Right renal cortex interstitium (tissue), 3 donors: ENCODE measurements at places on chromosomes 11 and 22. TPM values are rescaled to one million over a fixed set of nuclear protein-coding genes. Genes with fewer than 3 reads are reported as not detected.

- no peak for DNase-seq
Measured at GRCh38 chr11:114083391-114084252, 24.1 kb downstream of the ZBTB16 start.

GRCh38 chr11:78050964-78051831 lies 12.5 kb upstream of the THRSP start:
- DNase-seq, result no peak

- DNase-seq, result no peak
Measured at GRCh38 chr11:72507050-72507449, 72.7 kb upstream of the CLPB start.

DNA sequence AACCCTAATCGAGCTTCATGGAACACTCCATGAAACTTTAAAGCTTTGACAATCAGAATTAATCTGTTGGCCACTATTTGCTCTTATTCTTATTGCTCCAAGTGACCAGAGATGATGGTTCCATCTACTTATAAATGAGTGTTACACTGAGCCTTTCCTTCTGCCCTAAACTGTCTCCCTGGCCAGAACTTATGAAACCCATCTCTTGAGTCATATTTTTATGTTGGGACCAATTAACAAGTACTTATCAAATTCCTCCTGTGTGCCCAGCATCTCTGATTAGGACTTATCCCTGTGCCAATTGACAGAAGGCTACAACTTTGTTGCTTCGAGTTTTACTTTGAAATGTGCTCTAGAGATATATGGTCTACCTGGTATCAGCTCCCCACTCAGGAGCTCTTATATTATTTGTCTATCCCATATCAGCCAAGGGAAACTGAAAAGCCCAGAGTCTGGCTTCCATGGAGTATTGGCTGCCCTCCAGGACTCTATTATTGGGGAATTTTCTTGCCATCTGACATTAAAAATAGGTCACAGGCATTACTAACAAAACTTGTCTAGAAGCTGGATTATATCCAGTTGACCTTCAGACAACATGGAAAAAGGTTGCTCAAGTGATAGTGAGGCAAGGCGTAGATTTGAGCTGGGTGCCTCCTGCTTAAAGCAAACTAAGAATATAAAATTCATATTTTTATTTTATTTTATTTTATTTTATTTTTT lies 8.8 kb downstream of the KREMEN1 start:
- no peak for DNase-seq

GRCh38 chr22:35175392-35175791 lies 81.9 kb upstream of the HMGXB4 start:
- DNase-seq, result no peak

- no peak for DNase-seq
Measured at GRCh38 chr11:7775689-7776088, 21.1 kb downstream of the OR5P2 start.

DNA sequence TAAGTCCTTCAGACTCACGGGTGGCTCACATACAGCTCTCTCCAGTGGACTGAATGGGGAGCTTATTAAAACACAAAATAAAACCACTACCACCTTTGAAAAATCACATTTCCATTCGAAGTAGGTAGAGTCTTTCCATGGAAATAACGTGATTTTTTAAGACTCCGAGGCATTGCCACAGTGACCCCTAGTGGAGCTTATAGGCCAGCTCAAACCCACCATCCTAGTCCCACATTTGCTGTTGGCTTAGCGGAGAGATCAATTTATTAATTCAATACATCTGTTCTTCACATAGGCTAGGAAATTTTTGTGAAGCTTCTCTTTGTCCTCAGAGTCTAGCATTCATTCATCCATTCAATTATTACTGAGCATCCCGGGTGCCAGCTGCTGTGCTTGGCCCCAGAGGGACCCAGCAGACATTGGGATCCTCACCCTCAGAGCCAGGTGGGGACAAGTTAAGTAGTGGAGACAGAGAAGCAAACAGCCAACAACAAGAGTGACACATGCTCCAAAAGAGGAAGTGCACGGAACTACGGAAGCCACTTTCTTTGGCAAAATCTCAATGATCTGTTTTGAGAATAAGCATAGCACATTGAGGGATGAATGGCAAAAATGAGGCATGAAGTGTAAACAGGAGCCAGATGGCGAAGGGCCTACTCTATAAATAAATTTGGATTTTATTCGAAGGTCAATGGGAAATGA lies 10.2 kb upstream of the P4HA3 start:
- no peak for DNase-seq

- DNase-seq, result no peak
Measured at GRCh38 chr11:60370252-60370810, 8.0 kb upstream of the MS4A7 start.

DNA sequence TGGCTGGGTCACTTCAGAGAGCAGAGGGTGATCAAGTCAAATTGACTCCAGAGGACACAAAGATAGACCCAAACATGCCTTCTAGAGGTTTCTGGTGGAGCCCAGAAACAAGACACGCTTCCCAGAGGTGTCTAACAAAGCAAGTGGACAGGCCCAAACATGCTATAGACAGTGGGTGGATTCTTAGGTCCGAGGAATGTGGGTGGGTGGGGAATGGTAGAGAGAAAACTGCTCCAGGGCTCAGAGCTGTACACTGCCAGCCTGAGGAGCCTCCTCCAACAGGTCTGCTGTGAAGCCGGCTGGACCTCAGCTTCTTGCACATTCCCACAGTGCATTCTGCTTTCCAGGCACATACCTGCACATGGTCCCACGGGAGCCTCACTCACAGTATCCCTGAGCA lies 116.8 kb upstream of the NECTIN1 start:
- no peak for DNase-seq

Gene CNGA4
- 0.08 TPM for polyA plus RNA-seq

Gene RHOG
- 21.4 TPM for polyA plus RNA-seq

Gene WNT11
- polyA plus RNA-seq, result 11.7 TPM

Gene AQP11
- 4.1 TPM for polyA plus RNA-seq

Gene TTC9C
- polyA plus RNA-seq, result 38.0 TPM

Gene GRM5
- 0.19 TPM for polyA plus RNA-seq

Gene UPK3A
- 1.3 TPM for polyA plus RNA-seq

Gene CDKN1C
- polyA plus RNA-seq, result 119 TPM
